GM23338 (cell line): ENCODE measurements at places on chromosomes 16 and 17.
A peak's percentile ranks its signal among the peaks of the same experiment; 100 is the strongest.

GRCh38 chr17:38464723-38465390 is 36.6 kb downstream of the ARHGAP23 start:
- DNase-seq: peak; percentile 21

- DNase-seq: no peak
Measured at GRCh38 chr17:61352781-61353491, 46.7 kb upstream of the TBX2 start.

DNA sequence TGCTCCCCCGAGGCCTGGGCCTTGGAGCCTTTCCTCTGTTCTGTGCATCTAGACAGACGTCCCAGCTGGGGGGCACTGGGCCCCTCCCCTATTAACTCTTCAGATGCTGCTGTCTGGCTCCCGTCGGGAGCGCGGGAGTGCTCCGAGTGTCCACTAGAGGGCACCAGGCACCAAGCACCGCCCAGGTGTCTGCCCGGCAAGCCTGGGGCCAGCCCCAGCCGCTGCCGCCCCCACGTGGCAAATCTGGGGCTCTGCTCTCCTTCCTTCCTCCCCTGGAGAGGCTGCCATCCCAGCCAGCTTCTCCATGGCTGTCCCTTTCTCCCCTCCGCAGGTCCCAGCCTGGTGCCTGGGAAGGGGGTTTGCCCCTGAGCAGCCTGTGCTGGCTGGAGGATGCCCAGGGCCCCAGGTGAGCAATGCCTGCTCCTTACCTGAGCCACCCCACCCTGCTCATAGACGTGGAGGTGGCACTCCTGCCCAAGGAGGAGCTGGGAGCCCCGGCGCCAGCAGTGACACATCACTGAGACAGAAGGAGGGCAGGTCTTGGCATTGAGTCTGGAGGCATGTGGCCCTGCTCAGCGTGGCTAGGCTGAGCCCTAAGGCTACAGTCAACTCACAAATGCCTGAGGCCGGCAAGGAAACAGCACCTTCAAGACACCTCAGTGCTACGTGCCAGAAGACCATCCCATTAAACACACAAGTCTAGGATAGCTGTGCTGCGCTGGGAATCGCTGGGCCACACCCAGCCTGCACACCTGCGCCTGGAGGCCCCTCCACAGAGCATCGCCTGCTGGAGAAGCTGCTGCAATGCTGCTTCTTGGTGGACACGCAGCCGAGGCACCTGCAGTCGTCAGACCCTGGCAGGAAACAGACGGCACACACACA is 19.7 kb downstream of the TMEM235 start:
- DNase-seq: peak; percentile 93

- DNase-seq: peak; percentile 25
Measured at GRCh38 chr16:12613131-12613991, 190.3 kb downstream of the CPPED1 start.

- DNase-seq: no peak
Measured at GRCh38 chr17:82241183-82241925, 12.5 kb downstream of the SLC16A3 start.
